ENCODE measurements at places on chromosomes 7 and 10.

DNA sequence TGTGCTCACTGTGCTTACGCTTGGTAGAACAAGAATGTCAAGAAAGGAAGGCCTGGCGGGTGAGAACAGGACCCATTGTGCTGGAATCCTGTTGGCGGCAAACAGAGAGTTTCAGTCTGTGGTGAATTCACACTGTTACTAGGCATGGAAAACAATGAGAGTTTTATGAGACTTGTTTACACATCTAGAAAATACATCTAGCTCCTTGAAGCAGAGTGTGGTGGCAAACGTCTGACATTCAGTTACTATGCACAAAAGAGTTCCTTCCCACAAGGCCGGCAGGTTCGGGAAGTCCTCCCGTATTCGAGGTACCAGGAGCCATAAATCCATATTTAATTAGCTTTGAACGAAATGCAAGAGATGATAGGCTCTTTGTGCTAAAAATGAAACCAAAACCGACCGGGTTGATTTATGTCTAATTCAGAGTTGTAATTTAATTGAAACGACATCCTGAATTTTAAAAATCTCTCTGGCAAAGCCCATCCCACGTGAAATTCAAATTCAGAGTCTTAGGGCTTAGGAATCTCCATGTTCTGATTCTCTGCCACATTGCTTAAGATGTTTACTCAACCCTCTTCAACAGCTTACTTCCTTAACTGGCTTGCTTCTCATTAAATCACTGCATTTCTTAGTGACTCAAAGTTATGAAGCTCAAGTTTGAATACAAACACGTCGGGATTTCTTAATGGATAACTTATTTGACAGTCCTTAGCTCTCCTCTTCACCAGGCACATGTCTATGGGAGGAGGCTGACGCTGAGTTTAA lies 299.9 kb upstream of the PITRM1 start:
- DNase-seq: peak; percentile 45

- no peak for DNase-seq
Measured at GRCh38 chr10:29142516-29143314, 146.2 kb upstream of the LYZL1 start.

- peak; percentile 71 for DNase-seq
Measured at GRCh38 chr7:48718731-48719378, 205.5 kb upstream of the CDC14C start.

GRCh38 chr10:78402591-78402990 lies 368.9 kb downstream of the RPS24 start:
- no peak for DNase-seq

DNA sequence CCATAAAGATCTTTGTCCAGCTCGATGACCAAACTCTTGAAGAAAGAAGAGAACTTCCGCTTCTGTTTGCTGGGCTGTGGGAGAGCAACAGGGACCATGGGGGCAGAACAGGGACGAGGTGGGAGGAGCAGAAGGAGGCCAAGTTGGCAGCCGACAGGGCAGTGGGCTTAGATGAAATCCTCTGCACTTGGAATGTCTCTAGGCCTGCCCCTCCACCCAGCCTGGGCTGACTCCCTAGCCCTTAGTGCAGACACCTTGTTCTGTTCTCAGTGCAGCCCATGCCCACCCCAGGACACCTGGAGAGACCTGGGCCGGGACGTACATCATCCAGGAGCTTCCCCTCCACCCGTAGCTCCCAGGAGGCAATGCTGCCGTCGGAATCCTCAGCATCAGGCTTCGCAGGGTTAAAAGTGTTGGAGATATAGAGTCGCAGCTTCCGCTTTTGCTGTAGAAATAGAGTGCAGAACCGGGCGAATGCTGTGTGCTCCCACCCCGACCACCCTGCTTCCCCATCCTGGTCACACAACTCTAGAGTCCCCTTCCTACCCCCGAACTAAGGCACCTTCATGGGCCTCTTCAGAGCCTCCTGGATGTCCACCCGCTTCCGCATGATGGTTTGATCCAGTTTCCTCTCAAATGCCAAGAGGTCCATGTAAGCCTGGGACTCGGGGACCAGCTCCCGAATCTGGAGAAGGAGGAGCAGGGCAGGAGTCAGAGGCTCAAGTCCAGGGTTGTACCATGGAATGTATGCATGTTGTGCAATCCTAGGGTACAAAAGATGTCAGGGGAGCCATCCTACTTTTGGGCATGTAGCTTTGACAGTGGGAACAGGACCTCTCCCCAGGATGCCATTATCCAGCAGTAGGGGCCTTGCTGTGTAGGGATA lies 6.1 kb downstream of the SMARCD3 start:
- DNase-seq: peak; percentile 53

GRCh38 chr10:86299562-86299961 lies 67.0 kb downstream of the GRID1 start:
- no peak for DNase-seq

DNA sequence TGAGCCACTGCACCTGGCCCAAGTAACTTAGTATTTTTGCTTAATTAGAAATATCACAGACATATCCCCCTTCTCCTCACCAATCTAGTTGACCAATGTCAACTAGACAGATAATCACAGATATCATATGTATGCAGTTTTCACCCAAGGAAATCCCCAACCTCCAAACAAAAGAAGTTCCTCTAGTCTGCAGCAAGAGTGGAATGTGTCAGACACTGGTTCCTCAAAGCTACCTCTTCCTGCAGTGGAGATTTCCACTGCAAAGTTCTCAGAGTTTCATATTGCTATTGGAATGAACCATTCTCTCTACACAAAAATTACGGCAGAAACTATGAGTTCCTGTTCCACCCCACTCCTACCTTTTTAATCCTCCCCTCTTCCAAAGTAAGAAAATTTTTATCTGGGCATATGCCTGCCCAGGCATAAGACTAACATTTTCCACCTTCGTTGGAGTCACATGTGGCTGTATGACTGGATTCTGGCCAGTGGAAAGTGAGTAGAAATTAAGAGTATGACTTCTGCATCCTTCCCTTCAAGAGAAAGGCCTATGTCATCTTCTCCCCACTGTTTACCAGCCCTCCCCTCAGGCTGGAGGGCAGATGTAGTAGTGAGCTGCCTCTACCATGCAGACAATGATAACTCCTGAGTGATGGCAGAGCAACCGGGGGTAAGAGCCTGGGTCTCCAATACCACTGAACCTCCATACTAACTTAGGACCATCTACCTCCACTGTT lies 103.0 kb downstream of the MYOF start:
- DNase-seq: no peak

GRCh38 chr7:38223306-38223705 lies 45.3 kb downstream of the STARD3NL start:
- DNase-seq: no peak

- peak; percentile 12 for DNase-seq
Measured at GRCh38 chr7:87806150-87806549, 70.0 kb downstream of the SLC25A40 start.

DNA sequence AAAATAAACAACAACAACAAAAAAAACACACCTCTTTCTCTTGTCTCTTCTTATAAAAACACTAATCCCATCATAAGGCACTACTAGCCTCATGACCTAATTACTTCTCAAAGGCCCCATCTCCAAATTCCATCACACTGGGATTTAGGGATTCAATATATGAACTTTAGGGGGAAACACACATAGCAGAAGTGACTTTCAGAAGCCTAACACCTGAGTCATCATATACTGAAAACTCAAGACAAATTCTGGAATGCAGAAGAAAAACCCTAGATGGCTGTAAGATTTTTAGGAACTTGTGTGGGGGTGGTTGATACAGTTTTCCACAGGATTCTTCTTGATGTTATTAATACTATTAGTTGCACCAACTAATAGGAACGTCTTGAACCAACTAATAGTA lies 33.7 kb upstream of the CSTF2T start:
- DNase-seq: no peak

Measured in DMS53 (cell line).